Left lung (tissue), 14 donors: ENCODE measurements at places on chromosomes 2 and 18. TPM values are rescaled to one million over a fixed set of nuclear protein-coding genes. Genes with fewer than 3 reads are reported as not detected.

DNA sequence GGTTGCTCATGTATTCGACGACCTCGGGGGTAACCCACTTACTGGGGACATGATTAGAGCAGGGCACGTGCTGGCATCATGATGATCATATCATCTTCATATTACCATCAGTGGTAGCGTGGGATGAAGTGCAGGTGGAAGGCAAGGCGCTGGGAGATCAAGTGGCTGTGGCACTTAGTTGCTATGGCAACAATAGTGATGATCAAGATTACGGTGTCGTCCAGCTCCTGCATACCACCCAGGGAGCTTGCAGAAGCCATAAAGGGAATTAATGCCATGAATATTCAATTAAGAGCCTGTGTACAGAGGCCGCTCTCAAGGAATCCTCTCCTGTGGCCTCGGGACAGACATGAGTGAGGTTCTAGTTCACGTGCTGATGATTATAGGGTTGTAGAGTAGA is 237.2 kb upstream of the COPS8 start:
- no peak for DNase-seq

DNA sequence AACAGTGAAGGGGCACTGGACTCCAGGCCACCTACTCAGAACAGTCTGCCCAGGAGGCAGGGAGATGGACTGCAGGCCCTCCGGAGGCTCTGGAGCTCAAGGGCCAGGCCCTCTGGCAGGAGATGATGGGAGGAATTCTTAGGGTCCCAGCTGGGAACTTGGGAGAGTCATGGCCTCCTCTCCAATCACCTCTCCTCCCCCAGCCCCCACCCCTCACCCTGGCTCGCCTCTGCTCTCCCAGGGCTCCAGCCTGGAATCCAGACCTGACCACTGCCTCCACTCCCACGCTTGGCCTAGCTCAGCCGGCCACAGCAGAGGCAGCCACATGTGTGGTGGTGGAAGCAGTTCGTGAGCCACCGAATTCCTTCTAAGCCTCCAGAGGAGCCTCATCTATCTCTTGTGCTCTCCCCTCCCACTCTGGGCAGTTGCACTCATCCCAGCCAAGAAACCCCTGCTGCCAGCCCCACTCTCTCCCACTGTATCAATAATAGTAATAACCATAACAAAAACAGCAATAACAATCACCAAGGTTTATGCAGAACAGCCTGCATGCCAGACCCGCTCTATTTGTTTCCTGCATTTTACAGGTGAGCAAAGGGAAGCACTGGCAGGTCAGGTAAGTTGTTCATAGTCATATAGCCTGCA is 67.4 kb downstream of the TNS1 start:
- DNase-seq: no peak

DNA sequence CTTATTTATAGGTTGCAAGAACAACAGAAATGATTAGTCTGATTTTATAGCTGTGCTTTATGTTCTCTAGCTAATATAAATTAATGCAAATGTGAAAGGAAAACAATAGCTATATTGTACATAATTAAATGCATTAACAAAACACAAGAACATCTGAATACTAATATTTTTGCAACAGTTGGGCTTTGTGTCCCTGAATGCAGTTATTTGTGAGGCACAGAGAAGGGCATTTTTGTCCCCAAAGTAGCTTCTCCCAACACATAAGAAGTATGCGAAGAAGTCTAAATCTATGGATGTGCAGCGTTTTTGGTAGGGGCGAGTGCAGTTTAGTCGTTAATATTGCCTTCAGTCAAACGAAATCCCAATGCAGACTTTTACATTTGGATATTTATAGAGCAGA is 110.0 kb downstream of the MBP start:
- no peak for DNase-seq

GRCh38 chr2:70214953-70215549 is 24.2 kb upstream of the C2orf42 start:
- no peak for DNase-seq

GRCh38 chr2:120383631-120384340 is 37.9 kb downstream of the INHBB start:
- no peak for DNase-seq

- no peak for DNase-seq
Observed at GRCh38 chr2:205427112-205427511, 255.2 kb upstream of the NRP2 start.

DNA sequence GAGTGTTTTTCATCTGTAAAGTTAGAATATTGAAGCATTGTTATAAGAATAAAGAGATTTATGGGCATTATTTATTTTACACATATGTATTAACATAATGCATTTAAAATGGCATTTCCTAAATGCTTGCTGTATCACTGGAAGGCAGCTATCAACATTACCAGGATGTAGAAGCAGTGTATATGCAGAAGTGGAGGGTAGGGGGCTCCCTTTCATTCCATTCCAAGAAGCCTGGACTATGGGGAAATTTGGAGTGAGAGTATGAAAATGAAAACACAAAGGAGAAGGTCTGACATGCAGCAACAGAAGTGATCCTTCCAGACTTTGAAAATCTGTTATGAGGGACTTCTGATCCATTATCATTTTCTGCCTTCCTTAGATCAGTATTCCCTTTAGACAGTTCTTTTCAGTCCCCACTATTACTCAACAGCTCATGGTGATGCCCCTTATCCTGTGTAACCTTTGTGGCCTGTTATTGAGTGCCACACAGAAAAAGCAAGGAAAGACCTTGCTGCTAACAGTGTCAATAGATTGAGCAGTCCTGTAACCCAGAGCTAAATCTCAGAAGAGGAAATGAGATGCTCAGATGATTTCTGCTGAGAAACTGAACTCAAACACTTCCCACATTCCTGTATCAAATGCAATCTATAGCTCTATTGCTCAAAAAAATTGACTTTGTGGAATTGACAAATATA is 216.6 kb downstream of the HNMT start:
- DNase-seq: no peak

DNA sequence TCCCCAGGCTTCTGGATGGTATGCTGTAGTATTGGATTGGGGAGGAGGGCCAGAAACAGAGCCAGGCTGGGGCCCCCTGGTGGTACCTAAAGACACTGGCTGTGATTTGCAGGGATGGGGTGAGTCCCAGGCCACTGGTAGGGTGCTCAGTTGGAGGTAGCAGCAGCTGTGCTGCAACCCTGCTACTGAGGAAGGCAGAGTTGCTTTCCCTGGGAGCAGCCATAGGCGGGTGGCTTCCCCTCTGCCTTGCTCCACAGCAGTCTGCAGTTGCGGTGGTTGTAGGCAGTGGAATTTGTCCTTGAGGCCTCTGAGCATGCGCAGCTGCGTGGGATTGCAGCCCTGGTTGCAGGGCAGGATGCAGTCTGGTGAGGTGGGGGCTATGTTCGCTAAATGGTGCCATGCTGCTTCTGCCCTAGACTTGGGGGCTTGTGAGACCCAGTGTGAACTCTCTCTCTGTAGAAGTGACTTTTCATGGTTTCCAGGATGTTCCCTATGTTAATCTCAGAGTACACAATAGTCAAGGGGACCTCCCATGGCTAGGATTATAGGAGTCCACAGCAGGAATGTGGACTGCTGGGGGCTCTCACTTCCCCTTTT is 443.5 kb downstream of the XIRP2 start:
- no peak for DNase-seq

DNA sequence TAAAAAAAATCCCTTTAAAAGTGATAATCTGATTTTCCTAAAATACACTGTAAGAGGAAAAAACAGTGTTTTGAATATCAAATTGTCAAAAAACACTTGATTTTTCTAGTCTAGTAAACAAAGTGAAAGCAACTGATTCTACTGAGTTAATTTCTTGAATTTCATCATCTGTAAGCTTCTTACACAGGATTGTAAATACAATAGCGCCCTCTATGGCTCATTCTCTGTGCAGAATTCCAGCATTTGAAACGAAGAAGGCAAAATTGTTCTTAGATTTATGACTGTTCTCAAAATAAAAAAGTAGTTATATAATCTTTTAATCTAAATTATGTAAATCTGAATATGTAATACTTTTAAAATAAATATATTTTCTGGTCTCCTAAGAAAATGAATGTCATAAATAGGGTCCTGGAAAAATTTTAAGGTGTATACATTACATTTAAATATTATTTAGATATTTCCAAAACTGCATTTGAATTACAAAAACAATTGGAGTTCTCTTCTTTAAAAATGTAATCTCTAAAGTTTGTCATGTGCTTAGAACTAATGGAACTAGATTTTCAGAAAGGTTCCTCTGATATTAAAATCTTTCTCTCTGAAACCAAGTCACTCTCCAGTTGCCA is 176.9 kb upstream of the MC4R start:
- DNase-seq: peak; percentile 73

DNA sequence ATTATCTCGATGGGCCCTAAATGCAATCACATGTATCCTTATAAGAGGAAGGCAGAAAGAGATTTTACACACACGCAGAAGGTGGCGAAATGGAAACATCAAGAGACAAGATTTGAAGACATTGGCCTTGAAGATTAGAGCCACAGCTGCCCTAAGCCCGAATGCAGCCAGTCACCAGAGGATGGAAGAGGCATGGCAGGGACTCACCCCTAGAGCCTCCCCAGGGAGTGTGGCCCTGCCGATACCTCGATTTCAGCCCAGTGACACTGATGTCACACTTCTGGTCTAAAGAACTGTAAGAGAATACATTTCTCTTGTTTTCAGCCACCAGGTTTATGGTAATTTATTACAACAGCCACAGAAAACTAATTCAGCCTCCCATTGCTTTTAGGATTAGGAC is 17.4 kb downstream of the TTC39C start:
- DNase-seq: no peak

GRCh38 chr18:8814206-8814605 is 108.8 kb downstream of the MTCL1 start:
- DNase-seq: no peak

GRCh38 chr2:230916218-230916617 is 8.8 kb downstream of the GPR55 start:
- DNase-seq: no peak

DNA sequence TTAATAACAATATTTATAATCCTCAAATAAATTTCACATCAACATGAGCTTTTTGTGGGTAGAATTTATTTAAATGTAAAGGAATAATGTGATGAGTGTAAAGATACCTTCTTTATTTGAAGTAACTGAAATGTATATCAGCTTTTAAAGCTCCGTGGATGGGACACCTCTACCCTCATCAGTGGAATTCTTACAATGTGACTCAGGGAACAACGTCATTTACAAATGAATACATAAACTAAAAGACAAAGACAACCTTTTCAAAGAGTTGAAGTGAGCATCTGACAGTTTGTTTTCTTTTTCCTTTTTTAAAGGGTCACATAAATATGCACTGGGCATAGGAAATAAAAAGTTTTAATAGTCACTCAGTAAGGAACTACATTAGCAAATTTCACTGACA is 1127.0 kb upstream of the CRIM1 start:
- no peak for DNase-seq

DNA sequence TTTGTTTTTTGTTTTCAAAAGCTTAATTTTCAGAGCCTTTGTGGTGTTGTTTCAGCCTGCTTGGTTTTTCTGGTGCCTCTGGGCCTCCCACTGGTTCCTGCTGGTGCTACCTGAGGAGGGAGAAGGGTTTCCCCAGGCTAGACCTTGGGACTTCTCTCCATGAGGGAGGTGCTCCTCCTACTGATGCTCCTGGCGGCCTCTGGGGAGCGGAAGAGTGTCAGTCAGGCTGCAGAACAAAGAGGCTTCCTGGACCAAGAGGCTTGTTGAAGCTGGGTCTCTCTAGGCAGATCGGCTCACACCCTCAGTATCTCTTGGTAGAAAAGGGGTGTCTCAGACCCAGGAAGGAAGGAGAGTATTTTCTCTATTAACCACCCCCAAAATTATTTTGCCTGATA is 32.2 kb downstream of the RFX8 start:
- DNase-seq: no peak

DNA sequence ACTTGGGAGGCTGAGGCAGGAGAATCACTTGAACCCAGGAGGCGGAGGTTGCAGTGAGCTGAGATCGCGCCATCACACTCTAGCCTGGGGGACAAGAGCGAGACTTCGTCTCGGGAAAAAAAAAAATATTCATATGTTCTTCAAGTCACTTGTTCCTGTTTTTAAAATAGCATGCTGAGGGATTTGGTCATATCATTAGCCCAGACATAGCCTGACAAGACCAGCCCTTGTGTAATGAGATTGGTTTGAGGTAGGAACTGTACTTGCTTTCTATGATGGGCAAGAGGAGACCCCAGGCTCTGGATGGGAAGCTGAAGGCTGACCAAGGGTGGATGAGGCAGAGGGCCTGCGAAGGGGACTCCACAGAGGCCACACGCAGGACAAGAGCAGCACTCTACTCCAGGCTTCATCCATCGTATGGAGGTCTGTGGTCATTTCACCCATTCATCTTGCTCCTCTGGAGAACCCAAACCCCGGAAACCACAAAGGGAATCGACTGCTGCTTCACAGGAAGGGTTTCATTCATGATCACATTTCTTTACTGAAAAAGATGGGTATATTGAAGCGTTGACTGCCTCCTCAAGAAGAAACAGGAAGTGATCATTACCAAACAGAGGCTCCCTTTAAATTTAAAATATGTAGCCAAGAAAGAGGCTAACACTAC is 87.1 kb upstream of the ZNF397 start:
- DNase-seq: no peak

DNA sequence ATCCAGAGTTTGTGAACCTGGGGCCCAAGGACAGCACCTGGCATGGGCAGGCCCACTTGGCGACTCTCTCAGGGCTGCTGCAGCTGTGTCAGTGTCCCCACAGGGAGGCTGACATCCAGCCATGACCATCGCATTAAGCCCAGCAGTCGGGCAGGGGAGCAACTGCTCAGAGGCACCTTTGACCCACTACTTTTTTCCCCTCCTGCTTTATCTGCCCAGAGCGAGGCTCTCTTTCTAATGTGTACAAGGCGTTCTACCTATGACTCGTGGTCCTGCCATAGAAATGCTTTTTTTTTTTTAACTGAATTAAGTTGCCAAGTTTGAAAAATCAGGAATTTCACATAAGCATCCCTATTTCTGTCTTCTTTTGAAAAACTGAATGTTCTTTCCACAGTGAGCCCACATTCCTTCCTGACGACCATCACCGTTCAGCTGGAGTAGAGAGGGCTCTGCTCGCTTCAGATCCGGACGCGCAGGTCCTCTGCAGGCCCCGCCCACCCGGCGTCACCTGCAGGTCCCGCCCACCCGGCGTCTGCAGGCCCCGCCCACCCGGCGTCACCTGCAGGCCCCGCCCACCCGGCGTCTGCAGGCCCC is 403 bp upstream of the CLUL1 start:
- DNase-seq: peak; percentile 54

KLHL14 gene
- 0.45 TPM for total RNA-seq

TOGARAM2 gene
- 1.5 TPM for total RNA-seq

C2orf80 gene
- not detected for total RNA-seq

EFHD1 gene
- total RNA-seq: 5.5 TPM

METTL21A gene
- total RNA-seq: 14.6 TPM

ELMOD3 gene
- 21.7 TPM for total RNA-seq
